ENCODE measurements at places on chromosomes 3 and 15.

GRCh38 chr3:157160658-157161424 lies 894 bp upstream of the CCNL1 start:
- peak; percentile 91 for DNase-seq

DNA sequence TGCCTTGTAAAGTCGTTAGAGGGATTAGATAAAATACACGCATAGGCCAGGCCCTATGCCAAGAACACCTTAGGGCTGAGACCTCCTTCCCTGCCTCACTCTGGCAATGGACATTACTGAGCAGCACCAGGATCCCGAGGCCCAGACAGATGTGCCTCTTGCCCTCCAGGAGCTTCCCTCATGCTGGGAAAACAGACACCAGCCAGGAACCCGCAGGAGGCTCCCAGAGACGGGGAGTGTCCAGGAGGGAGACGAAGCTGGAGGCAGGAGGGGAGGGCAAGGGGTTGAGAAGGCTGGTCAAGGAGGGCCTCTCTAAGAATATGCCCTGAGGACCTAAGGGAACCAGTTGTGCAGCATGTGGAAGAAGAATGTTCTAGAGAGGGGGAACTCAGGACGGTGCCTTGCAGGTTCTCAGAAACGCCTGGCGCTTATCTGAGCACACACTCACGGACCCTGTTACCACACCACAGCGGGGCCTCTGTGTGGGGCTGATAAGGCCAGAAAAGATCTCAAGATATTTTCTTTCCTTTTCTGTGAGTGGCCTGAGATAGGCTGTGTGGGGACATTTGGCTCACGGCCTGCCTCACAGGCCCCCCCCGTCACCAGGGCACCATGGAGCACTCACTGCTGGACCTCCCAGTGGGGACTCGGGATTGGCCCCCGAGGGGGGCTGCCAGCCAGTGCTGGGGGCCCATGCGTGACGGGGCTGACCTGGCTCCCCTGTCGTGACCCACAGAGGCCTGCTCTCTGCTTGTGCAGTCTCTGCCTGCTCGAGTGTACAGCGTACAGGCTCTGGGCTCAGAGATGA lies 22.0 kb upstream of the CYP11A1 start:
- peak; percentile 52 for DNase-seq

- no peak for DNase-seq
These were observed 662.9 kb downstream of the SQOR start for GRCh38 chr15:46297766-46298165.

DNA sequence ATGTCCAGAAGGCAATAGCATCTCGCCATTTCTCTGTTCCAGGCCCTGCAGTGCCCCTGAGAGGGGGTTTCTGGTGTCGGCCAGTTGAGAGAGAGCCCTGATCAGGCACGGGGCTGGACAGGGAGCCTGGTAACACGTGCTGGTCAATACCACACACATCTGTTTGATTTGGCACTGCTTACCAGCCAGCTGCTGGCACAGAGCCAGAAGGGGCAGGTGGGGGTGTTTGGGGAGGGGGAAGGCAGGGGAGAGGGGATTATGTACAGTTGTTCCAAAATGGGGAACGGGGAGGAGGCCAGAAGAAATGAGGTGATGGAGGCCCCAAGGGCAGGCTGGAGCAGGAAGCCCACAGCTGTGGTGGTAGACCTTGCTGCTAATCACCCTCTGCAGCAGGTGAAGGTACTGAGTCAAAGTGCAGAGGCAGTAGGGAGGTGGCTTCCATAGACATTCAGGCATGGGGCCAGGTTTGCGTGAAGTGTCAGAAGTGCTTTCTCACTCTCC lies 153.5 kb upstream of the LPP start:
- no peak for DNase-seq

DNA sequence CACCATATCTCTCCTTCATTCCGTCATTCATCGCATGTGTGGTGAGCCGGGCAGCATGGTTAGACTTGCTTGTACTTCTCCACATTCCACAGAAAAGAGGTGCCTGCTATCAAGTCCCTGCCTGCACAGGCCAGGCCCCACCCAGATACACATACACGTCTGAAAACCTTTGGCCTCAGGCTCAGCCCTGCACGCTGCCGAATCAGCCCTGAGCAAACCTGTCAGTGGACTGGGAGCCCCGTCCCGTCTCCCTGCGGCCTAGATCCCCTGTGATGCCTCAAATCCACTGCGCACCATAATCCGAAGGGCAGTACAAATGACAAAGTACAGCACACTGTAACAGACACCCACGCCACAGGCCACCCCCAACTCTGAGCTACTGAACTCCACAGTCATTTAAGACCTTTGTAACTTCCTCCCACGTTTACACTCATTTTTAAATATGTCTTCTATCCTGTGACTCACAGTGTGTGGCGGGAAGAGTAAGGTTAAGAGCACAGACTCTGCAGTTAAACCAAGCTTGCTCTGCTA lies 67.1 kb downstream of the MB21D2 start:
- peak; percentile 70 for DNase-seq

- DNase-seq, result no peak
These were observed 1.2 kb downstream of the GNAI2 start for GRCh38 chr3:50237133-50237651.

DNA sequence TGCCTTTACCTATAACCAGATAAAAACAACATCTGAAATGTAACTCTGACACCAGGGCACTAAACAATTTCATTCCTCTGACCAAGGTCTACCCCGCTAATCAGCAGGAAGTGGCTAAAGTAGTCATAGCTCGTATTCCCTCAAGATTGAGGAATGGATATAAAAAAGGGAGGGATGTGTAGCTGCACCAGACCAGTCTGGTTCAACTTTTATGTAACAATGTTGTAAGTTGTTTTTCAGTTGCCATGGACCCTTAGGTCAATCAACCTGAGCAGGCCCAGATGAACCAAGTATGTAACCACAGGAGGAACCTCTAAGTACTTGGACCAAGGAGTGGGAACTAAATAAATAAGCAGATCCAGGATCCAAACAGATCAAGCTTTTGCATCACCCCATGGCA lies 28.4 kb upstream of the IFT57 start:
- DNase-seq, result peak; percentile 61

DNA sequence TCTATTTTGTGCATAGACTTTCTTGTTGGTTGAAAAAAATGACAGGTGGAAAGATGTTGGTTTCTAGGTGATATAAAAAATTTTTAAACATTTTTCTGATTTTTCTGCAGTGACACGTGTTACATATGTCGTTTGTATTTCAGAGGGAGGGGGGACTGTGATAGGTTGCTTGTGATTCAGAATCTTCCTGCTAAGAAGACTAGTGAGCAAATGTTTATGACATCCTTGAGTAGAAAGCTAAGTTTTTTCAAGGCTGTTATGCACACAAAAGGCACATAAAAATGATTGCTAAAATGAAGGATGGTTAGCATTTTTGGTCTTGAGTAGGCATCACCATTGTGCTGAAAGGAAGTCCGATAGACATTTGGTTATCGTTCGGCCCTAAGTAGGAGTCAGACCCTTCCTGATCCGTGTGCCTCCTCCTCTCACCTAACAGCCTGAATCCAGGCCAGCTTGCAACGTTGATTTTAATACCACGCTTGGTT lies 1.5 kb downstream of the ZNF639 start:
- no peak for DNase-seq
